ENCODE measurements at places on chromosomes 13 and 19. TPM values are rescaled to one million over a fixed set of nuclear protein-coding genes. Genes with fewer than 3 reads are reported as not detected.

GRCh38 chr19:944171-944567, 18.3 kb downstream of the ARID3A start:
- H3K4me3 ChIP-seq = no peak overlapping the region
- no peak for DNase-seq
- H3K27ac ChIP-seq = no peak overlapping the region
- H3K27me3 ChIP-seq = no peaks in the 10 kb centered on the region

DNA sequence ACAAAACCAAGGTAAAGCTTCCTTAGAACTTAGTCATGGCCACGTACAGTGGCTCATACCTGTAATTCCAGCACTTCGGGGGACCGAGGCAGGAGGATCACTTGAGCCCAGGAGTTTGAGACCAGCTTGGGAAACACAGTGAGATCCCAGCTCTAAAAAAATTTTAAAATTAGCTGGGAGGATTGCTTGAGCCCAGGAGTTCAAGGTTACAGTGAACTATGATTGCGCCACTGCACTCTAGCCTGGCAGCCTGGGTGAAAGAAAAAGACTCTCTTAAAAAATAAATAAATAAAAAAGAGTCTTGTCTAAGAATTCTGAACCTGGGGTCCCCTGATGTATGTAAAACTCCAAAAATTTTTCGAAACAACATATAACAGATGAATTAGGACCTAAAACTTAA, 34.9 kb downstream of the N4BP2L2 start:
- H3K27me3 ChIP-seq = no peaks in the 10 kb centered on the region
- H3K36me3 ChIP-seq = no peaks in the 10 kb centered on the region
- no peak for DNase-seq
- no peaks in the 10 kb centered on the region for H3K4me1 ChIP-seq
- no peak overlapping the region for H3K4me3 ChIP-seq
- no peak overlapping the region for H3K27ac ChIP-seq

DNA sequence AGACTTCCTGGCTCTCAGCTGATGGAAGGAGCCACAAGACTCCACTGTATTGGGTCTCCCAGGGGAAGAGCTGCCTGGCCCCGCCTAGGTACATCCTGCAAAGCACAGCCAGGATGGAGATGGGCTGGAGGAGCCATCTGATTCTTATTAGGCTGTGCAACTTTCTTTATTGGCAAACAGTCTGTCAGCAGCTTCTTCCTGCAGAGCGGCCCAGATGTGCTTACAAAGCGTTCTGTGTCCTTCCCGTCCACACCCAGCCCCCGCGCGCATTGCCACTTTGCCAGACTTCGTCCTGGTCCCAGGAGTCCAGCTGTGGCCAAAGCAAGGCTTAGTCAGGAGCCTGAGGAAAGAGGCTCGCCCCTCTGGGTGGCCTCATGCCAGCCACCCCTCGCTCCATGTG, 409.3 kb downstream of the ZNF536 start:
- H3K4me3 ChIP-seq = no peak overlapping the region
- no peak for DNase-seq
- peaks cover 2% of the 10 kb centered on the region for H3K27me3 ChIP-seq
- H3K4me1 ChIP-seq = no peaks in the 10 kb centered on the region
- H3K36me3 ChIP-seq = no peaks in the 10 kb centered on the region

- DNase-seq = no peak
- no peak overlapping the region for H3K27ac ChIP-seq
- no peak overlapping the region for H3K4me3 ChIP-seq
These were observed 15.2 kb upstream of the ELAVL1 start for GRCh38 chr19:8020681-8021080.

DNA sequence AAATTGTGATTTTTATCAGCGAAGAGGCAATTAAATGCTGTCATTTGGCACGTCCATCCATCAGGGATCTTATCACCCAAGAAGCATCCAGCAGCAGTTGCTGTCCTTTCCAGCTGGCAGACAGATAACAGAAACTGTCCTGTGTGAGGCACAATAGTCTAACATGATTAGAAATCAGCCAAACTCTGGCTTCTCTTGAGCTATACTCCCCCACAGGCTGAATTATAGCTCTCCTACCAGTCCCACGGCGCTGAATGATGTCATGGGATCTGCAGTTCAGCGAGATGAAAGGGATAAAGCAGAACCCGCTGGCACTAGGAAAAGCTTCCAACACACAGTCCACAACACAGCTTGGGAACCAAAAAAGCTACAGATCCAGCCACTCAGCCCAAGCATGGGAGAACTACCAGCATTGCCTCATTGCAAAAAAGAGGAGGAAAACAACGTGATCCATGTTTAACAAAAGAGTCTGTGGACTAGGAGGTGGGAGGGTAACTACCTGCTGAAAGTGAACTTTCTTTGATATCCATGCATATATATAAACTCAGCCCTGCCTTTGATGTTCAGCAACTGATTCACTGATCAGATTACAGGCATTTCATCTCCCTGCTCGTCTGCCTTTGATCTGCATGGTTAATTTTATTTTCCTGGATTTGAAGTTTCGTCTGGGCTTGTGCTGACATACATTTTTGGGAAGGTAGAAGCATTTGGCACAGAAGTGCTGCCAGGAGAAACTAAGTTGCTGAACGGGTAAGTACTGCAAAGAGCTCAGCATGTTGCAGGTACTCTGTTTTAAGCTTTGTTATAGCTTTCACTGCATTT, at the start of gene TNFRSF19:
TNFRSF19 (plus strand) TSS at position 314 of the 822 bp plus-strand sequence. CDS start 19,772 bp downstream, outside the sequence.
- peaks cover 7% of the 10 kb centered on the region for H3K4me1 ChIP-seq
- no peaks in the 10 kb centered on the region for H3K36me3 ChIP-seq
- H3K27ac ChIP-seq = peak within 1 kb of the TSS; percentile 80
- no peaks in the 10 kb centered on the region for H3K27me3 ChIP-seq
- DNase-seq = peak; percentile 91

Gene BRCA2
- total RNA-seq = 6.4 TPM

Data from astrocyte (in vitro differentiated cells and primary cell).